ENCODE measurements at places on chromosomes 7 and 10.

- DNase-seq: no peak
Measured at GRCh38 chr10:107649249-107649648, 484.7 kb upstream of the SORCS1 start.

DNA sequence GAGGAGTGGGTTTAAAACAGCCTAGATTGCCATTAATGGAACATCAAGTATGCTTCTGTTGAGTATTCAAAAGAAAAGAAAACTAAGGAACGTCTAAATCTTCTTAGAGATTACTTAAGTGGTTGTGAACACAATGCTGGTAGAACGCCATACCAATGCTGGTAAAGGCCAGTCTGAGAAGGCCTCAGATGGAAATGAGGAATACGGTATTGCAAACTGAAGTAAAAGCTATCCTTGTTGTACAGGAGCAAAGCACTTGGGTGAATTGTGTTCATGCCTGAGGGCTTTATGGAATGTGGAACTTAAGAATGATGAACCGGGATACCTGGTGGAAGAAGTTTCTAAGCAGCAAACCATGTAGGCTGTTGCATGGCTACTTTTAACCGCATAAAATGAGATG lies 208.0 kb downstream of the KCND2 start:
- no peak for DNase-seq

GRCh38 chr7:106938803-106939202 lies 73.7 kb downstream of the PIK3CG start:
- DNase-seq: no peak

GRCh38 chr7:131106681-131107336 lies 220.9 kb upstream of the MKLN1 start:
- no peak for DNase-seq

GRCh38 chr7:47518827-47519226 lies 63.1 kb downstream of the TNS3 start:
- peak; percentile 85 for DNase-seq

DNA sequence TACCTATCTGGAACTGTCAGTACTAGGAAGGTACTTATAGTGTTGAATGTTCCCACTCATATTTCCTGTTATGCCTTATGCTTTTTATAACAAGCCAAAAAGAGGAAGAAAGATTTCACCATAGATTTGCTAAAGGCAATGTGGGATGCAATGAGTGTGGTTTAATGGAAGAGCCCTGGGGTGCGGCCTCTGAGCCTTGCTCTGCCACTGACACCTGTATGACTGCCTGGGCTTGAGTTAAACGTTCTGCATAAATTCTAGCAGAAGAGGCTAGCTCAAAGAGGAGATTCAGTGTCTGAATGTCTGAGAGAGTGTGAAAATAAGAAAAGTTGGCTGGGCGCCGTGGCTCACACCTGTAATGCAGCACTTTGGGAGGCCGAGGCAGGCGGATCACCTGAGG lies 143.8 kb downstream of the TPST1 start:
- DNase-seq: no peak

GRCh38 chr10:48798481-48799254 lies 114.0 kb downstream of the WDFY4 start:
- no peak for DNase-seq

Data from HepG2 (cell line).